Upper lobe of right lung (tissue), 1 donor: ENCODE measurements at places on chromosomes 11 and 22.

- DNase-seq: no peak
Observed at GRCh38 chr22:43200555-43200954, 13.6 kb upstream of the TTLL12 start.

- DNase-seq: no peak
Observed at GRCh38 chr11:47489395-47489755, 40.4 kb upstream of the RAPSN start.

GRCh38 chr22:25437414-25438160 is 126.9 kb upstream of the GRK3 start:
- DNase-seq: no peak

- DNase-seq: no peak
Observed at GRCh38 chr11:17475666-17476316, 854 bp downstream of the ABCC8 start.

DNA sequence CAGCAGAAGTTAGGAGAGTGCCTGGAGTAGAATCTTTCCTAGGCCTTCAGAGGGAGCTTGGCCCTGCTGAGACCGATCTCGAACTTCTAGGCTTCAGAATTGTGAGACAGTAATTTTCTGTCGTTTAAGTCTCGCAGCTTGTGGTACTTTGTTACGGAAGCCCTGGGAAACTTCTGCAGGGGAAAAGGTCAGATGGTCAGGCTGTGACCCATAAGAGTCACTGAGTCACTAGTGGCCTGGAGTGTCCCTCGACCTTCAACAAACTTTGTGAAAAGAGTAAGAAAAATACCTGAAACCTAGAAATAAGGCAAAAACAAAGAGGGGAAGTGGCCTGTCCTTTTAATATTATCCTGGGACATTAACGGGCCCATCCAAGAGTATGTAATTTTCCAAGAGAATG is 34.6 kb downstream of the CSNK2A3 start:
- no peak for DNase-seq

GRCh38 chr11:94379613-94380012 is 21.6 kb downstream of the GPR83 start:
- no peak for DNase-seq

DNA sequence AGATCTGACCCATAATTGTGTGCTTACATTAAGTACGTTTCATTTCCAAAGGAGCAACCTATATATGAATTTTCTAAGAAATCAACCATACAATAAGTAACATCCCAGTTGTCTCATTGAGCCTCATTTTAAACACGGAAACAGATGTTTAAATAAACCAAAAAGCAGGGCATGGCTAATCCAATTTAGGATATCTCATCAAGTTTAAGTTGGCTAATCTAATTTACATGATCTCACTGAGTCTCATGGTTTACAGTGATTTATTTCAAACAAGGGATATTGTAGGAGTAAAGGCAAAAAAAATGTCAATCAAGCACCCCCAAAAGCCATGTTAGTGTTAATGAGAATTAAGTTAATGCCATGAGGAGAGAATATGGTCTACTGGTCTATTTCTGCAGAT is 499.8 kb upstream of the CCDC90B start:
- no peak for DNase-seq

- no peak for DNase-seq
Observed at GRCh38 chr11:105027678-105028077, 4.7 kb upstream of the CASP5 start.

GRCh38 chr11:19696073-19696472 is 16.6 kb upstream of the NAV2 start:
- DNase-seq: no peak

GRCh38 chr11:117989351-117990102 is 3.3 kb downstream of the IL10RA start:
- no peak for DNase-seq

DNA sequence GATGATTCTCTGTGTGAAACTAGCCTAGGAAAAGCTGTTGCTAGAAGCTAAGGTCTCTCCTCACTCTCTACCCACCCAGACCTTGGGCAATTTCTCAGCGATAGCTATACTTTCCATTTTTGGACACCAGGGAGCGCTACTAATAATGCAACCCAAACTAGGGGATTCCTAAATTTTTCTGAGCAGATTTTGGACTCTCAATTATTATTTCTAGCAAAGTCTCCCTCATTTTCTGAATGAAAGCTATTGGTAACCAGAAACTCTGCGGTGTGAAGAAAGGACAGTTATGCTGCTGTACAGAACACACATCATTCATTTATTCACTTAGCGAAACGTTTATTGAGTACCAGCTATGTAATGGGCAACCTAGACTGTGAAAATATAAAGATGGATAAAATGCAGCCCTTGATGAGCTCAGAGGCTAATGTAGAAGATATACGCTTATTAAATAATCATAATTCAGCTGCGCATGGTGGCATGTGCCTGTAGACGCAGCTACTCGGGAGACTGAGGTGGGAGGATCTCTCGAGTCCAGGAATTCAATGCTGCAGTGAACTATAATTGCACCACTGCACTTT is 6.1 kb upstream of the STIM1 start:
- no peak for DNase-seq

DNA sequence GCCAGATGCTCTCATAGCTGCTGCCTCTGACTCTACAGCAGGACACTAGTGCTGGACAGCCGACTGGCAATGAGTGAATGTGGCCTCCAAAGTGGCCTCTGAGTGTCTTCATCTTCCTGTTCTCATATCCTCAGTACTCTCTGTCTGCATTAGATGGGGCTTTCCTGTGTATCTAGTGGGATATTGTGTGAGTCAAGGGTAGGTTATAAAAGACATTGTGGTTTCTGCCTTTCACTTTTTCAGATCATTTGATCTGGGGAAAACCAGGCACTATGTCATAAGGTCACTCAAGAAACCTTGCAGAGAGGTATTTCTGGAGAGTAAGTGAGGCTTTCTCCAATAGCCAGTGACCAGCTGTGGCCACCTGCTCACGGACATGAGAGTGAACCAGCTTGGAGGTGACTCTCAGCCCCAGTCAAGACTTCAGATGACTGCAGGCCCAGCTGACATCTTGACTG is 333.6 kb upstream of the NCAM1 start:
- DNase-seq: no peak
